ENCODE measurements at places on chromosomes 1 and 21.

GRCh38 chr1:236181059-236181458 lies 38.7 kb downstream of the GPR137B start:
- DNase-seq, result no peak

GRCh38 chr1:102252731-102253505 lies 256.2 kb upstream of the OLFM3 start:
- peak; percentile 0 for DNase-seq

DNA sequence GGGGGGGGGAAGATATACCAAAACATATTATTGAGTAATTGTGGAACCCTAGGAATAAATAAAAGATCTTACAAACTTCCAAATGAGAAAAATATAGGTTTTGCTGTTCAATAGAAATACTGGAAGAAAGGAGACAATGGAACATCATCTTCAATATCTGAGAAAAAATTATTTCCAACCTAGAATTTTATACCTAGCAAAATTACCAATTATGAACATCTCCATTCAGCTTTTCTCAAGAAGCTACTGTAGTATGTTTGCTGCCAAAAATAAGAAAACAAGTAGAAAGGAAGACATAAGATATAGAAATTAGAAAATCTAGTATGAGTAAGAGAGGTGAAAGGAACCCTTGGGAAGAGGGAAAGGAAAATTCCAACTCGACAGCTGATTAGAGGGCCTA lies 84.0 kb downstream of the GPR52 start:
- DNase-seq, result no peak

DNA sequence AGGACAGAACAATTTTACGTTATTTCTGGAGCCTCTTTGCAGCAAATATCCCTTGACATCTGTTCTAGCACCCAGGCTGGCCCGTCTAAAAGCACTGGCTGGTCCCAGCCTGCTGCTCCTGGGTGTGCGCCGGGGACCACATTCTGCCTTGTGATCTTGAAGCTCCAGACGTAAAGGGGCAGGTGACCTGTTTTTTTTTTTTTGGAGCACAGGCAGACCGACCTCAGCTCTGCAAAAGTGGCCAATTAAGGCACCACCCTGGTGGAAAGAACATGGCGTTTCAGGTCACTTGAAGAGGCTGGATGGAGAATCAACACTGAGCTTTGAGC lies 13.8 kb upstream of the CAMTA1 start:
- DNase-seq, result no peak

DNA sequence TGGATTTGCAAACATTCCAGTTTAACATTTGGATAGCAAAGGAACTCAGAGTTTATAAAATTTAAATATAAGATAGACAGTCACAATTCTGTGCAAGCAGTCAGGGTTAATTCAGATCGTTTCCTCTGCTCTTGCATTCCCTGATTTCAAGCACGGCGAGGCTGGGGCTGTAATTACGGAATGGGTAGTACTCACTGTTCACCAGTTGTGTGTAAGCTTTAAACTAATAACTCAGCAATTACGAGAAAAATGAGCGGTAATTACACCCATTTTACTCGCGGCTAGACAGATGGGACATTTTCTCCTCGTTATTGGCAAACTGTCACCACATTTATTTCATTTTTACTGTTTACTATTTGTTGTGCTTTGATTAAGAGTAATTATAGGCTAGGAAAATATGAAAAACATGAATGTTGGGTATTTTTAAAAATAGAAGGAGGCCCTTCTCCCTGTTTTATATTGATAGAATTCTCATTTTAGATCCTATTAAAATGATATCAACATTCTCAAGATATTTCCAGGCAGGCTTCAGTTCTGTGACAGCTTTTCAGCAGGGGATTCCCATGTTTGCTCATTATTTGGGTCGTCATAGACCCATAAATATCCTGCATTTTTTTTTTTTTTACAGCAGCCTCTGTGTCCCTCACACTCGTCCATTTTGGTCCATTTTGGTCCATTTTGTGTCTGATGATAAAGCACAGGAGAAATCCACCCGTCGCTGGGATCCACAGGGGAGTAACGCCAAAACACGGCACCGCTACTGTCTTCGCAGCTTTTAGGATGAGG lies 208.3 kb downstream of the DSCAM start:
- DNase-seq, result no peak

GRCh38 chr1:102435483-102435882 lies 438.8 kb upstream of the OLFM3 start:
- DNase-seq, result no peak

- DNase-seq, result peak; percentile 78
Measured at GRCh38 chr1:84010136-84010535, 11.2 kb upstream of the TTLL7 start.

- no peak for DNase-seq
Measured at GRCh38 chr1:240912821-240913220, 300.9 kb upstream of the GREM2 start.

DNA sequence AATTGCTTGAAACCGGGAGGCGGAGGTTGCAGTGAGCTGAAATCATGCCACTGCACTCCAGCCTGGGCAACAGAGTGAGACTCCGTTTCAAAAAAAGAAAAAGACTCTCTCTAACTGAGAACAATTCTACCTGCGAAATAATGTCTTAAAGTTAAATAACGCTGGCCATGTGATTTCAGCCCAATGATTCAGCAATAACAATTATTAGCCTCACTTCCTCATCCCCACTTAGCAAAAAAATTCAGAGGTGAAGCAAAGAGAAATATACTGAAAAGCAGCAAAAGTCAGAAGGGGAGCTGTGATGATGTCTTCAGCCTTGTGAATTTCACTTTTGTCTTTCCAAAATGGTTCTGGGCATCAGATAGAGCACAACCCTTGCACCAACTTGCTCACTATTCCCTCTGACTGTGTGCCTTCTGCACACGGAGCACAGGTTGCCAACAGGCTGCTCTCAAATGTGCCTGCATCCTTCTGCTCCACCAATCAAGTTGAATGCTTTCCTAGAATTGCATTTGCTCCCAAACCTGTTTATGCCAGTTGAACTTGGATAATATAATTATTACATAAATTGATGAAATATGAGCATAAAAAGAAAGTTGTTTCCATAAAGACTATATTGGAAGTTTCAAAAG lies 79.8 kb upstream of the IPO9 start:
- no peak for DNase-seq
